SK-MEL-5 (cell line): ENCODE measurements at places on chromosomes 6 and 20.

DNA sequence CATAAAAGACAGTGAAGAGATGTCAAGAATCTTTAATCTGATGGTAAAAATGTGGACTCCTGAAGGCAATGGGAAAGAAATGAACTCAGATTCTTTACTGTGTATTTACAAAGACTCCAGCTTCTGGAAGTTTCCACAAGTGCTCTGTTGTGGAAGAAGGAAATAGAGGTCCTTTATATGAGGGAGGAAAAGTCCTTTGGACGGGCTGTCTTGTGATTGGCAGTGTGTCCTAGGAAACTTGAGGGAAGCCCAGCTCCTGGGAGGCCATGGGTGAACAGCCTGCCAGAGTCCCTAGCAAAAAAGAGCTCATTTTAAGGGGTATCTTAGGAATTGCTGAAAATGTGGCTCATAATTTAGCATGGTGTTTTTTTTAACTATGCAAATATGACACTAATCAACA, 92.0 kb downstream of the RNASET2 start:
- DNase-seq = no peak

DNA sequence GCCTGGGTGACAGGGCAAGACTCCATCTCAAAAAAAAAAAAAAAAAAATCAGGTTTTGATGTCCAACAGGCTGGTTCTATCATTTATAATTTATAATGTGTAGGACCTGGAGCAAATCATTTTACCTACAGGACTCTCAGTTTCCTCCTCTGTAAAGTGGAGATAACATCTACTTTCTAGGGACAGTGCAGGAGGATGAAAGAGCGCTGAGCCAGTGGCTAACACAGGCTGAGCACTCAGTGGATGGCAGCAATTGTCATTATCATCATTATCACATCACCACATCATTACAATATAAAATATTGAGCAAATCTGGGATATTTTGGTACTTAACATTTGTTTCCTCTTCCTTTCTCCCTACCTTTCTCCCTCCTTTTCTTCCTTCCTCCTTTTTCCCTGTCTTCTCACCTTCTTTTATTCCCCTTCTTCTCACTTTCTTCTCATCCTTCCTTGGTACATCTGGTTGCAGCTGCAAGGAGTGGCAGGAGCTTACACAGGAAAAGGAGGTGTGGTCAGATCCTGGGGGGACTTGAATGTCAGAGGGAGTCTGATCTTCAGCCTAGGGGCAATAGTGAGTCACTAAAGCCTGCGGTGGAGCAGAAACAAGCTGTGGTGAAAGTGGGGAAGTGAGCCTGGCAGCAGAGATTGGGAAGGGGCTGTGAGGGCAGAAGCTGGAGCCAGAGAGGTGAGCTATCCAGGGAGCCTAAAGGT, 24.6 kb upstream of the CTNNBL1 start:
- peak; percentile 16 for DNase-seq

GRCh38 chr20:52312132-52312729, 120.7 kb upstream of the ZFP64 start:
- peak; percentile 82 for DNase-seq

- no peak for DNase-seq
These were observed 2.8 kb upstream of the LIME1 start for GRCh38 chr20:63733579-63734081.

GRCh38 chr6:119818876-119819275, 469.3 kb upstream of the MAN1A1 start:
- DNase-seq = no peak

DNA sequence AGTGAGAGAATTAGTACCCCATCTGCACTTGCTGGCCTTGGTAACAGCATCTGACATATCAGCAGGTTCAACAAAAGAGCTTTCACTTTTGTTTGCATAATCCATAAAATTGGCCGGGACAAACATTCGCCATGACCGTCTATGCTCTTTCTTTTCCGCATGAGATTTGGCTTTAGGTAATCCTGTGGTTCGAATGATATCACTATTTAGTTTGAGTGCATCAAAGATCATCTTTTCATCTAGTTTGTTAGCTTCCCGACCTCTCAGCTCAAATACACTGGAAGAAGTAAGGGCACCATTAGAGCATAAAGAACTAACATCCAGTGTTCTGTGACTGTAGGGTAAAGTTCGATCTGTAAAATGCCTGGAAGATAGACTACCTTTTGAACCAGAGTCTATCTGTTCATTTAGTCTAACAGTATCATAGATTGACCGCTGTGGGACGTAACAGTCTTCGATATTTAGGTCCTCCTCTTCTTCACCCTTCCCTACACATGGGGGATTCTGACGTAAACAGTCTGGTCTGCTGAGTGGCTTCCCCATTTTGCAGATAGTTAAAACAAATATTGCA, 101.6 kb downstream of the DST start:
- no peak for DNase-seq

- no peak for DNase-seq
These were observed 144.1 kb upstream of the AFDN start for GRCh38 chr6:167682546-167683027.

DNA sequence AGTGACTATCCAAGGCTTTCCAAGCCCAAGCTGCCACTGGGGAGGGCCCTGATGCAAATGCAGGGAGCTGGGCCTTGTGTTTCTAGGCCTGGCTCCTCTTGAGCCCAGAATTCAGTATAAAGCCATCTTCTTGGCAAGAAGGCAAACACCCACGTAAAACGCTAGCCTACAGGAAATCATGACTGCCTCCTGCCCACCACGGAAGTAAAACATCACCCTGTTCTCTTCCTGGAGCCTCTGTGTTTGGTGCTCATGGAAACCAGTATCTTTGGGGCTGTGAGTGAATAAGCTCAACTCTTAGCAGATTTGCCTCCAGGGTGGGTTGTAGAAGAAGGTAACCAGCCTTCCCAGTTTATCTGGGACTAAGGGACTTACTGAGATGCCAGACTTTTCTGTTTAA, 271.0 kb downstream of the ZNF217 start:
- no peak for DNase-seq

GRCh38 chr6:36360241-36361054, 23.8 kb upstream of the BNIP5 start:
- DNase-seq = peak; percentile 87

DNA sequence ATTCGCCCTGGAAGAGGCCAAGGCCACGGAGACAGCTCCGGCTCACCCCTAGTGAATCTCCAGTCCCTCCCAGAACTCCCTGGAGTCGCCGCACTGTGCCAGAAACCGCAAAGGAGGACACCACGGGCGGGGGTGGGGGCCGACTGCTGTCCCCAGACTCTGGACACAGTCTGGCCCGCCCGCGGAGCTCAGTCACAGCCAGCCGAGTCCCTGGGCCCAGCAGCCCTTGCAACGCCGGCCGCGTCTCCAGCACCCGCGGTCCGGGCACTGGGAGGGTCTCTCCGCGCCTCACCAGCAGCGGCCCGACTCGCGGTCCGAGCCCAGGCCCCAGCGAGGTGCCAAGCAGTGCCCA, 518 bp downstream of the PEX6 start:
- DNase-seq = no peak

DNA sequence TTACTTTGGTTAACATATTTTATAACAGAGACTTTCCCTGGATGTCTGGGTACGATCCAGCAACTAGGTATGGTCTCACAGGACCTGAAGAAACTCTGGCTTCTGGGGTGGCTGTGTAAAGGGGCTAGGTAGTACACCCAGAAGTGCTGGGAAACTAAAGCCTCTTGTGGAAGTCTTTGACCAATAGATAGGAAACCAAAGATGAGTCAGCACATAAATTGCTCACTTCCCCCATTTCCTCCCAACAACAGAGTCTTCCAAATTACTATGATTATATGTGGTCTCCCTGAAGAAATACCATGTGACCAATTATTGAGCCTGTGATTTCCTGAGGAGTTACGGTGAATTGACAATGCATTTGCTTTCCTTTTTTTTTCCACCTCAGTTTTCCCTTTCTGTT, 26.8 kb upstream of the TBX18 start:
- peak; percentile 41 for DNase-seq

GRCh38 chr6:12962529-12962928, 246.0 kb downstream of the PHACTR1 start:
- DNase-seq = no peak

DNA sequence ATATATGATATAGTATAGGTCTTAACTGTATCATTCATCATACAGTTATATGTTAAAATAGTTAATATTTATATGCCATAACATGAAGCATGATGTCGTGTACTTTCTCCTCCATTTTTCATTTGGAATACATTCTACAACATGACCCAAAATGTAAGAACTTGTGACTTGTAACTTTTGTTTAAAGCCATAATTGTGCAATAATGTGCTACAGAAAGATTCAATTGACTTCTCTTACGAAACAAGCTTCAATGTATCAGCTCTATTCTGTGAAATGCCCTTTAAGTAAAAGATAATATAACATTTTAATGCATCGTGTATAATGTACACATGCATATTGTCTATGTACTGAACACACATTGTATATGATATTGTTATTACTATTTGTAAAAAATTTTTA, 76.7 kb upstream of the FABP7 start:
- no peak for DNase-seq

- DNase-seq = no peak
These were observed 317.2 kb upstream of the CDYL start for GRCh38 chr6:4459032-4459431.

DNA sequence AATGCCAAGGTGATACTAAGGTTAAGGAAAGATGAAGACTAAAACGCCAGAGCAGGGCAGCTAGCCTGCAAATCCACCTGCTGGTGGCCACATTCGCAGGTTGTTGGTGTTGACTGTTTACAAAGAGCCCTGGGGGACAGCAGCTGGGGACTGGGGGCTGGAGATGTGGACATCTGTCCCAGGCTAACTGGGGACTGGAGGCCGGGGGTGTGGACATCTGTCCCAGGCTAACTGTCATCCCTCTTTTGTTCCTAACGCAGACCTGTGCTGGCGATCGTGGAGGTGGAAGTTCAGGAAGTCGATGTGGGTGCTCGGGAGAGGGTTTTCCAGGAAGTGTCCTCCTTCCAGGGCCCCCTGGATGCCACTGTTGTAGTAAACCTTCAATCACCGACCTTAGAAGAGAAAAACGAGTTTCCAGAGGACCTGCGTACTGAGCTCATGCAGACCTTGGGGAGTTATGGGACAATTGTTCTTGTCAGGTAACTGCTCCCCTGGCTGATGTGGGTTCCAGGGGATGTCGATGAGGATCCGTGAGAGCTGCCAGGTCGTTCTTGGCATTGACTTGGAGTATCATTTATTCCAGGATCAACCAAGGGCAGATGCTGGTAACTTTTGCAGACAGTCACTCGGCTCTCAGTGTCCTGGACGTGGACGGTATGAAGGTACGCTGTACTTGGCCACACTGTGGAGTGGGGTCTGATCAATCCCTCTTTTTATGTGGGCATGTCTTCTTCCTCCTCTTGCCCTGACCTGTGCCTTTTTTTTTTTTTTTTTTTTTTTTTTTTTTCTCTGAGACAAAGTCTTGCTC, 87.0 kb downstream of the SERAC1 start:
- no peak for DNase-seq

GRCh38 chr6:138485005-138485545, 14.2 kb downstream of the NHSL1 start:
- peak; percentile 53 for DNase-seq

- no peak for DNase-seq
These were observed 61.8 kb downstream of the TPD52L1 start for GRCh38 chr6:125215252-125215819.

DNA sequence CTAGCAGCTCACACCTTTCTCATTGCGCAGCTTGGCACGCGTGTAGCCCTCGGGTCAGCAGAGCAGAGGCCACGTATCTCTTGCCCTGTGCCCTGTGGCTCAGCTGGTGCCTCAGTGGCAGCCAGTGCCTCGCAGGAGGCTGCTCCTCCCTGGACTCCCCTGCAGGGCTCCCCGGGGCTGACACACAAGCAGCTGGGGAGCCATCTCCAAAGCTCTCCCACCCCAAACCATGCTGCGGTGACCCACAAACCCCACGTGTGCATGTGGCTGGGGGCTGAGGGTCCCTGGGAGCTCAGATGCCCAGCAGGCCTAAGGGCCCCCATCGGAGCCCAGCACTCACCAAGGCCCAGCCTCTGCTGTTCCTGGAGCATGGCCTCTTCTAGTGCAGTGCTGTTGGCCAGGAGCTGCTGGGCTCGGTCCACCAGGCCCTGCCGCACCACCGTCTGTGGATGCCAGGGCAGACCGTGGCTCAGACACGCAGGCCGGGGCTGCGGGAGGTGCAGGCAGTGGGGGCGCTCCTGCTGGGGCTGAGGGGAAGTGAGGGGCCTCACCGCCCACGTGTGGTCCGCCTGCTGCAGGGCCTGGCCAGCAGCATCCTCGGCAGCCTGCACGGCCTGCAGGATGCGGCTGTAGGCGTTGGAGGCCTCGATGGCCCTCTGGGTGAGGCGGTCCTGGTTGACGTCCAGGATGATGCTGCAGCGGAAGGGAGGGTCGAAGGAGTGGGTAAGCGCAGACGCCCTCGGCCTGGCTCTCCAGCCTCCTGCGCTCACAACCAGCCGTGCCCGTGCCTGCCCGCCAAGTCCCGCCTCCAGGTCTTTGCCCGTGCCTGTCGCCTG, 13.8 kb downstream of the ADRM1 start:
- no peak for DNase-seq
